ENCODE measurements at places on chromosomes 5 and 9. TPM values are rescaled to one million over a fixed set of nuclear protein-coding genes. Genes with fewer than 3 reads are reported as not detected.

- DNase-seq: no peak
Measured at GRCh38 chr5:58649716-58650115, 66.8 kb downstream of the RAB3C start.

The ORM1 gene
- total RNA-seq: 0.76 TPM

DNA sequence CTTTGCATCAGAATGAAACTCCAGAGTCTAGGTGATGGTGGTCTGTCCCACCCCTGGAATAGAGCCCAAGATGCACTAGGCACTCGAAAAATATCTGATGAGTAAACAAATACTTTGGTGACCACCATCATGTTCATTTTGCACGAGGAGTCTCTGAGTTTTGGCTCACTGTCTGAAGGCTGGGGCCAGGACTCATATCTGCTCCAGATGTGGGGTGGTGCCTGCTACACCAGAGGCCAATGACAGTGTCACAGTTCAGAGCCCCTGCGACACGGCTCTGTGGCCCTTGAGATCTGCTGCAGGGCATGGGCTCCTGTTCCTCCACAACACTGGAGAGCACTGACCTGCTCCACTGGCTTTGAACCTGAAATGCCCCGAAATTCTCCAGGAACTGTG, 164.6 kb downstream of the ROR2 start:
- no peak for DNase-seq

- DNase-seq: no peak
Measured at GRCh38 chr9:109122726-109123621, 3.2 kb upstream of the TMEM245 start.

The MORN5 gene
- not detected for total RNA-seq

- DNase-seq: peak; percentile 61
Measured at GRCh38 chr5:138725153-138725817, 27.9 kb upstream of the CTNNA1 start.

- no peak for DNase-seq
Measured at GRCh38 chr9:122202111-122202510, 26.6 kb downstream of the LHX6 start.

DNA sequence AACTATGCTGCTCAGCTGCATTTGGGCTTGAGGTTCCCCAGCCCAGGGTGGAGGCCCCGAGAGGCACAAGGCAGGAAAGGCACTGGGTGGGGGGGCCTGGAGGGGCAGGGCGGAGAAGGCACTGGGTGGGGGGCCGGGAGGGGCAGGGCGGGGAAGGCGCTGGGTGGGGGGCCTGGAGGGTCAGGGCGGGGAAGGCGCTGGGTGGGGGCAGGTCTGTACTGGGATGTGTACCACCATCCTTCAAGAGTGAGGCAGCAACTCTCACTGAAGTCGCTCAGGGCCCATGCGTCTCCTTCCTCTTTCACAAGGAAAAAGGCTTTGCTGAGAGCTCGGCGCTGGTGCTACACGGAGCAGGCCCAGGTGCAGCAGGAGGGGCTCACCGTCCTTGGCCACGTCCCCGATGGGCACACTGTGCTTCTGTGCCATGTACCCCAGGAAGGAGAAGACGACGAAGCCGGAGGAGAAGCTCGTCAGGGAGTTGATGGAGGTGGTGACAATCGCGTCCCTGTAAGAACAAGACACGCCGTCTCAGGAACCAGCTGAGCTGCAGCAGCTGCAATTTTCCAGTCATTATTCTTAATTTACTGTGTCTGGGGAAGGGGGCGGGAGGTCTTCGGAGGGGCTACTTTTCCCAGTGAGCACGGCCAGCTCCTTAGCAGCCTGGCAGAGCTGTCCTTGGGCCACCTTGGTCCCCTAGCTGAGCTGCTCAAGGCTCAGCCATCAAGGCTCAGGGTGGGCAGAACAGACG, 30.8 kb downstream of the SLC6A3 start:
- no peak for DNase-seq

GRCh38 chr5:71483355-71483754, 27.9 kb downstream of the BDP1 start:
- DNase-seq: no peak

GRCh38 chr5:39167141-39167971, 52.0 kb downstream of the FYB1 start:
- no peak for DNase-seq

Measured in sciatic nerve (tissue), 2 donors.